ENCODE measurements at places on chromosomes 6 and 20. TPM values are rescaled to one million over a fixed set of nuclear protein-coding genes. Genes with fewer than 3 reads are reported as not detected.

The GLP1R gene
- total RNA-seq: 0.88 TPM

The BIRC7 gene
- 33.8 TPM for total RNA-seq

The UNC5CL gene
- 1.2 TPM for total RNA-seq

The SIRPD gene
- not detected for total RNA-seq

The MTFR2 gene
- 1.1 TPM for total RNA-seq

The B3GAT2 gene
- total RNA-seq: 15.0 TPM

The ZC2HC1B gene
- not detected for total RNA-seq

The MYCT1 gene
- total RNA-seq: 21.2 TPM

The CTCFL gene
- total RNA-seq: 0.27 TPM

The CST5 gene
- not detected for total RNA-seq

The COL12A1 gene
- 482 TPM for total RNA-seq

The CD109 gene
- total RNA-seq: 17.0 TPM

The ATP6V1G2 gene
- 19.2 TPM for total RNA-seq

The GNAS-AS1 gene
- total RNA-seq: 1.8 TPM

The MAP7 gene
- total RNA-seq: 40.2 TPM

The CD93 gene
- 47.2 TPM for total RNA-seq

The BRD2 gene
- 125 TPM for total RNA-seq

The RSPH9 gene
- 1.7 TPM for total RNA-seq

The SNX3 gene
- 167 TPM for total RNA-seq

The SIRT5 gene
- total RNA-seq: 10.6 TPM

The CYP21A2 gene
- total RNA-seq: 0.22 TPM

The ANGPT4 gene
- 0.60 TPM for total RNA-seq

The SOX4 gene
- 232 TPM for total RNA-seq

The TMEM217 gene
- 0.44 TPM for total RNA-seq

The SLC44A4 gene
- 3.0 TPM for total RNA-seq

Data from camera-type eye (tissue), 1 donor.